Endodermal cell (in vitro differentiated cells): ENCODE measurements at places on chromosomes 6 and 20.

- H3K4me1 ChIP-seq: no peaks in the 10 kb centered on the region
- no peaks in the 10 kb centered on the region for H3K27me3 ChIP-seq
- H3K36me3 ChIP-seq: no peaks in the 10 kb centered on the region
- no peak for DNase-seq
Measured at GRCh38 chr20:3473944-3474343, 3.1 kb downstream of the ATRN start.

- no peak overlapping the region for H3K27ac ChIP-seq
- DNase-seq: no peak
Measured at GRCh38 chr6:149433881-149434280, 33.8 kb downstream of the SUMO4 start.

GRCh38 chr6:90413867-90414266 is 117.2 kb upstream of the BACH2 start:
- peak; percentile 86 for DNase-seq
- no peak overlapping the region for H3K4me3 ChIP-seq
- no peaks in the 10 kb centered on the region for H3K36me3 ChIP-seq
- H3K27ac ChIP-seq: no peak overlapping the region
- peaks cover 6% of the 10 kb centered on the region for H3K27me3 ChIP-seq

GRCh38 chr6:135901774-135902524 is 50.4 kb downstream of the PDE7B start:
- H3K27me3 ChIP-seq: no peaks in the 10 kb centered on the region
- H3K36me3 ChIP-seq: no peaks in the 10 kb centered on the region
- H3K4me1 ChIP-seq: no peaks in the 10 kb centered on the region
- H3K4me3 ChIP-seq: no peak overlapping the region

DNA sequence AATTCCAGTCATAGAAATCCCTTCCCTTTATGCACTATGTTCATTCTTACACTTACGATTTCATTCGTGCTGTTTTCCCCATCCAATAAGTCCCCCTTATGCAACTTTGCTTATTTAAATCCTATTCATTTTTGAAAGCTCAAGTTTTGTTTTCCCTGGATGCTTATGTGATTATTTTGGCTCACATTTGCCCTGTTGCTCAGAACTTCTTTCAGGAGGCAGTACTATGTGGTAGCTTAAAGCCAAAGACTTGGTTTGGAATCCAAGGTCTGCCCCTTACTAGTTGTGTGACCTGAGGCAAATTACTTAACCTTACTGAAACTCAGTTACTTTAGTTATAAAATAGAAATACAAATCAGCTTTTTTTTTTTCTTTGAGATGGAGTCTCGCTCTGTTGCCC is 59.6 kb downstream of the MOXD1 start:
- DNase-seq: no peak
- H3K4me3 ChIP-seq: no peak overlapping the region
- no peaks in the 10 kb centered on the region for H3K4me1 ChIP-seq
- no peak overlapping the region for H3K27ac ChIP-seq
- H3K36me3 ChIP-seq: no peaks in the 10 kb centered on the region

DNA sequence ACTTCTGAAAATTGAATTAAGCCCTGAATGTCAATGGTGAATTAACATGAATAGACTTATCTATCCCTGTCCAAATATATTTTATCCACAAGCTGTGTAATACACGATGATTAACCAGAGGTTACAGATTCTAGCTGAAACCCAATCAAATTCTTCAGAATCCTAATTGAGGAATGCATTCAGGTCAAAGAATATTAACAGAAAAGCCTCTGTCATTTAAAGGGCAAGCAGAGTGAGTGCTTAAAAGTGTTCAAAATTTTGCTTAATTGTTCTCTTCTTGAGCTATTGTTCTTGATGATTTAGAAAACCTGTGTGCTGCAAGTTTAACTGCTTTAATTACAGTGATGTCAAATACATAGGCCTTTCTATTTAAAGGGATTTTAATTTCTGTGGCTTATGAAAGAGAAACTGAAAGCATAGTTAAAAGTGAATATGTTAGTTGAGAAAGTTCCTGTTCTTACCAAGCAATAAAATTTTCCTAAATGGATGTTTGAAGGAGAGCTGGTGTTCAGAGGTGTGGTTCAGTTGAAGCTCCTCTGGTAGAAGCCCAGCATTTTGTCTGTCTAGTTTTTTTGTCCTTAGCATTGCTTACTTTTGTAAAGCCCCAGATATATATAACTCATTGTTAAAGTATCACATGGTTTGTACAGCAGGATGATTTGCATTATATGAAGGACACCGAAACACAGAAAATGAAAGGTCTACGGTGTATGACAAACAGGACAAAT is 466.3 kb upstream of the PLCB4 start:
- H3K27me3 ChIP-seq: no peaks in the 10 kb centered on the region
- no peaks in the 10 kb centered on the region for H3K4me1 ChIP-seq
- no peak for DNase-seq
- H3K36me3 ChIP-seq: no peaks in the 10 kb centered on the region
- H3K27ac ChIP-seq: no peak overlapping the region

DNA sequence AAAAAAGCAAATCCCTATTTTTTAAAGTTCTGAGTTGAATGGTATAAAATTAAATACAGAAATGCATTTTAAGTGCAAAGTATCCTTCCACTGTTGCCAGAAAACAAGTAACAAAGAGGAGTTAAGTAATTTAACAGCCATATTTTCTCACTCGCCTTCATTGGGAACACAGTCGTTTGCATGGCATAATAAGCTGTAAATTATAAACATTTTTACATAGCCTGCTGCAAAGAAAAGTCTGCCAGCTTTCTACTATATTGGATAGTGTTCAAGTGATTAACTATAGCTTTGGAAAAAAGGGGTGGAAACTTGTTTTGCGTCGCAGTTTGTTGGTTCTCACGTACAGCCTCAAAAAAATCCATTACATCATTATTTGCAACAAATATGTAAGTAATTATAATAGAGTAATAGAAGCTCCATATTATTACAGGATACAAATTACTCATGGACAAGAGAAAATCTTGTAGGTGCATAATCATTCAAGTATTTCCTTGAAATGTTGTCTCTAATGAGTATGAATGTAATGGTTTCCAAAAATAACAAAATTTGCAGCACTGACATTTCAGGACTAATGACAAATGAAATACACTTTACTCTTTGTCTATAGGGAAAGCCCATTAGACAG is 139.3 kb downstream of the PDSS2 start:
- no peak overlapping the region for H3K27ac ChIP-seq
- no peak overlapping the region for H3K4me3 ChIP-seq
- peaks cover 3% of the 10 kb centered on the region for H3K4me1 ChIP-seq
- DNase-seq: no peak

- H3K4me3 ChIP-seq: no peak overlapping the region
- DNase-seq: no peak
- no peak overlapping the region for H3K27ac ChIP-seq
- no peaks in the 10 kb centered on the region for H3K36me3 ChIP-seq
Measured at GRCh38 chr6:111427341-111428116, 55.5 kb downstream of the REV3L start.

- H3K27ac ChIP-seq: no peak overlapping the region
- no peaks in the 10 kb centered on the region for H3K4me1 ChIP-seq
- H3K36me3 ChIP-seq: no peaks in the 10 kb centered on the region
- no peaks in the 10 kb centered on the region for H3K27me3 ChIP-seq
- H3K4me3 ChIP-seq: no peak overlapping the region
- no peak for DNase-seq
Measured at GRCh38 chr20:32957459-32957858, 46.8 kb downstream of the SUN5 start.

GRCh38 chr6:35727231-35727934 is 9.4 kb upstream of the ARMC12 start:
- H3K4me3 ChIP-seq: peak overlapping the region; percentile 88
- H3K4me1 ChIP-seq: peaks cover 15% of the 10 kb centered on the region
- peaks cover 24% of the 10 kb centered on the region for H3K27me3 ChIP-seq
- peak overlapping the region; percentile 87 for H3K27ac ChIP-seq
- DNase-seq: peak; percentile 89

GRCh38 chr20:8427419-8428040 is 295.5 kb downstream of the PLCB1 start:
- DNase-seq: no peak
- no peak overlapping the region for H3K27ac ChIP-seq
- H3K4me1 ChIP-seq: peaks cover 8% of the 10 kb centered on the region
- H3K36me3 ChIP-seq: no peaks in the 10 kb centered on the region
- no peaks in the 10 kb centered on the region for H3K27me3 ChIP-seq

DNA sequence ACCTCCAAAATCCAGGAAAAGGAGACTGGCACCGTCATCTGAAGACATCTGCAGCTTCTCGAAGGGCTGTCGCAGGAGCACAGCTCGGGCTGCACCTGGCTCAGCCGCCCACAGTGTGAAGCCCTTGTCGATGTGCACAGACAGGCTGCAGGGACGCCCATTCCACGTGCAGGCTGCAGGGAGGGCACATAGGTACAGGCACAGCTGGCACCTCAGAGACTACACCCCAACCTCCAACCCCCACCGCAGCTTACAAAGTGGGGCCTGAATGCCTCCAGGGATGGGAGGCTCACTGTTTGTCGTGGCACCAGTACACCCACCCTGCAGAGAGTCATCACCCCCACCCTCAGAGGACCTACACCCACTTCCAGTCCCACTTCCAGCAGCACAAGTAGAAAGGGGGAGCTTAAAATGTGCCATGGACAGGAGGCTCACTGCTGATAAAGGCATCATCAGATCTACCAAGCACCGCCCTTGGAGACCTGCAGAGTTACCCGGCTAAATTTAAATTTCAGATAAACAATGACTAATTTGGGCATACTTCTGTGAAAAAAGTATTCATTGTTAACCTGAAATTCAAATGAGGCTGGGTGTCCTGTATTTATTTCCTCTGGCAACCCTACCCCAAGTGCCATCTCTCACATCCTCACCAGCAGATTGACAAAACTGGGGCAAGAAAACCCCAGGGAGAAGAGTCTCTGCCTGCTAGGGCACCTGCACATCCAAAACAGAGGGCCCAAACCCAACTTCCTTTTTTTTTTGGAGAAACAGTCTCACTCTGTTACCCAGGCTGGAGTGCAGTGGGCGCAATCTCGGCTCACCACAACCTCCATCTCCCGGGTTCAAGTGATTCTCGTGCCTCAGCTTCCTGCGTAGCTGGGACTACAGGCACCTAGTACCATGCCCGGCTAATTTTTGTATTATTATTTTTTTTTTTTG is 7.7 kb upstream of the CDK5RAP1 start:
- H3K27me3 ChIP-seq: no peaks in the 10 kb centered on the region
- no peaks in the 10 kb centered on the region for H3K36me3 ChIP-seq
- no peak overlapping the region for H3K27ac ChIP-seq
- H3K4me1 ChIP-seq: no peaks in the 10 kb centered on the region
- no peak for DNase-seq

- DNase-seq: no peak
Measured at GRCh38 chr20:46283426-46284039, 24.8 kb downstream of the CDH22 start.

DNA sequence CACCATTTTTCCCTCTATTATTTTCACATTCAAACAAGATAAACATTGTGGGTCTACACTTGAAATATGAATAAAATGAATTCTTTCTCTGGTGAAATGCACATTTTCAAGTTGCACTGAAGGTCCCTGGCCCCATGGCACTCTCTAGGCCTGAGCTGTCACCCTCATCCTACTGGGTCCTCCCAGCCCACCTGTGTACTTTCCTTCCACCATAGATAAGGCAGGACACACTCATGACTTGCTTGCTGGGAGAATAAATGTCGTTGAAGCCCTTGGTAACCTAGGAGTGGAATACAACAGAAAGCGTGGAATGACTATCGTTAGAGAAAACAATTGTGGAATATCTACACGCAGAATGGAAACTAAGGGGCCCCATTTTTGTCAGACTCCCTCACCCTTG is 101.0 kb upstream of the QKI start:
- DNase-seq: no peak
- no peak overlapping the region for H3K4me3 ChIP-seq
- H3K27me3 ChIP-seq: no peaks in the 10 kb centered on the region
- no peaks in the 10 kb centered on the region for H3K4me1 ChIP-seq
- H3K36me3 ChIP-seq: no peaks in the 10 kb centered on the region
- no peak overlapping the region for H3K27ac ChIP-seq

DNA sequence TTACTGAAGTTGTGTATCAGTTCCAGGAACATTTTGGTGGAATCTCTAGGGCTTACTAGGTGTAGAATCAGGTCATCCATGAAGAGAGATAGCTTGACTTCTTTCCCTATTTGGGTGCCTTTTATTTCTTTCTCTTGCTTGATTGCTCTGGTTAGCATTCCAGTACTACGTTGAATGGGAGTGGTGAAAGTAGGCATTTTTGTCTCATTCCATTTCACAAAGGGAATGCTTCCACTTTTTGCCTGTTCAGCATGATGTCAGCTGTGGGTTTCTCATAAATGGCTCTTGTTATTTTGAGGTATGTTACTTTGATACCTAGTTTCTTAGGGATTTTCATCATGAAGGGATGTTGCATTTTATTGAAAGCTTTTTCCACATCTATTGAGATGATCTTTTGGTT is 195.3 kb downstream of the MOXD1 start:
- no peaks in the 10 kb centered on the region for H3K27me3 ChIP-seq
- DNase-seq: no peak
- no peak overlapping the region for H3K4me3 ChIP-seq
- no peaks in the 10 kb centered on the region for H3K36me3 ChIP-seq

DNA sequence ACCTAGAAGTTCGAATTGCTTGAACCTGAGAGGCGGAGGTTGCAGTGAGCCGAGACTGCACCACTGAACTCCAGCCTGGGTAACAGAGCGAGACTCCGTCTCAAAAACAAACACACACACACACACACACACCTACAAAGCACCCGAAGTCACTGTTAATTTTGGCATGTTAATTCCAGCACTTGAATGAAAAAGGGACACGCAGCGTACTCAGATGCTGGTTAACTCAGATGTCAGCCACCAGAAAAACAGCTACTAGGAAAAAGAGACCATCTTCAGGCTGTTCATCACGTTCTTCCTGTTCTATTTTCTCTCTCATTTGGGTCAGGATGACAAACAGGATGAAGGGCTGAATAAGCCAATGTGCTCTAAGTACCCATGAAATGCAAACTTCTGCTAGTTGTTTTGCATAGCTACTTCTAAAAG is 46.9 kb downstream of the BLOC1S5 start:
- H3K36me3 ChIP-seq: peaks cover 17% of the 10 kb centered on the region
- H3K27ac ChIP-seq: no peak overlapping the region
- no peak for DNase-seq
- H3K27me3 ChIP-seq: no peaks in the 10 kb centered on the region

- no peak overlapping the region for H3K4me3 ChIP-seq
- no peak overlapping the region for H3K27ac ChIP-seq
- no peaks in the 10 kb centered on the region for H3K36me3 ChIP-seq
- H3K27me3 ChIP-seq: no peaks in the 10 kb centered on the region
Measured at GRCh38 chr6:85684133-85684808, 41.6 kb upstream of the SYNCRIP start.

GRCh38 chr6:130975325-130975724 is 87.7 kb downstream of the EPB41L2 start:
- H3K36me3 ChIP-seq: no peaks in the 10 kb centered on the region
- H3K4me1 ChIP-seq: peaks cover 13% of the 10 kb centered on the region
- H3K27ac ChIP-seq: no peak overlapping the region

DNA sequence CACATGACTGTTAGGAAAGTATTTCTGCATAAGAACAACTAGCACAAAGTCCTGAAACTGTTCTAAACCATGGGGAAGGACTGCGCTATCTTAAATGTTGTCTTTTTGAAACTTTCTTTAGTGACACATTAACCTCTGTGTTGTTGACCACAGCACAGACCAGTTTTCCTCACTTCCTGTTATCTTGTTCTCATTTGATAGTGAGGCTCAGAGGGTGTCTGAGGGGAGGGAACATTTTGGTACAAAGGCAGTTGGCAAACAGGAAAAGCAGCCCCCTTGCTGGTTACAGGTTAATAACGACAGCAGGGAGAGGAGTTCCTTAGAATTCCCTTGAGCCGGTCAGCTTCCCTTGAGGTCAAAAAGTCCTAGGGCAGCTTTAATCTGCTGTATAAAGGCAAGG is 143.5 kb upstream of the BMP2 start:
- H3K27me3 ChIP-seq: no peaks in the 10 kb centered on the region
- H3K4me1 ChIP-seq: no peaks in the 10 kb centered on the region
- H3K4me3 ChIP-seq: peak overlapping the region; percentile 27
- DNase-seq: peak; percentile 79
- H3K27ac ChIP-seq: no peak overlapping the region
